ENCODE measurements at places on chromosomes 16 and 17.

DNA sequence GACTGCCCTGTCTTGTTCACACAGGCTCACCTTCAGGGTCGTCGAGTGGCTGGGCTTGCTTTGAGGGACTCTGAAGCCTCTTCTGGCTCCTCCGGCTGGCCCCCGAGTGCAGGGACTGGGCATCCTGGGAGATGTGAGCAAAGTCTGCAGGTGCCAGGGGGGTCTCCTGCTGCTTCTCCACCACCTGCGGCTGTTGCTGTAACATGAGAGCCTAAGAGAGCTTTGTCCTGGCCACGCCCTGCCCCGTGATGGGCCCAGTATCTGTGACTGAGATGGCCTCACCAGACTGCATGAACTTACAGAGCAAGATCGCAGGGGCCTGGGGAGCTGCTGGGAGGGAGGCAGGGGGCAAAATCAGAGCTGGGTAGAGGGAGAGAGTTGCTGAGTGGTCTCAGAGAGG, 12.5 kb downstream of the ERN2 start:
- DNase-seq, result no peak

DNA sequence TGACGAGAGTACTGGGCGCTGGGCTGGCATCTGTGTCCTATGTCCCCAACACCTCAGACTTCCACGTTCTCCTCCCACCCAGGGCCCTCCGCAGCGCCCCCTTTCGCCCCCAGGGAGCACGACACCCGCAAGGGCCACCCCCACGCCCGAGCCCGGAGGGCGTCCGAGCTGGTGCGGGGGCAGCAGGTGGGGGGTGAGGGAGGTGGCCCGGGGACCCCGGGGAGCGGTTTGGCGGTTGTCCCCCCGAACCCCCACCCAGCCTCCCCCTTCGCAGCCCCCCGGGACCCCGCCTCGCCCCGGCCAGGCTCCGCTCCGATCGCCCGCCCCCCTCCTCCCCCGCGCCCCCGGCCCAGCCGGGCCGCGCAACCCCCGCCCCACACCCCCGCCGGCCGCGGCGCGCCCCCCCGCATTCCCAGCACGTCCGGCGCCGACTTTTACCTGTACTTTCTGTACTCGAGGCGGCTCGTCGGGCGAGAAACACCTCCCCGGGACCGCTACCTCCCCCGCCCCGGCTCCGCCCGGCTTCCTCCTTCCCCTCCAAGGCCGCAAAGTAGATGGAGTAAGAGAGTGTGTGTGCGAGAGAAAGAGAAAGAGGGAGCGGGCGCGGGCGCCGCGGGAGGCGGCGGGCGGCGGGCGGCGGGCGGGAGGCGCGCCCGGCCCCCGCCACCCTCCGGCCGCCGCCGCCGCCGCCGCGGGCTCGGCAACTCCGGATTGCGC, 901 bp downstream of the CDYL2 start:
- no peak for DNase-seq

DNA sequence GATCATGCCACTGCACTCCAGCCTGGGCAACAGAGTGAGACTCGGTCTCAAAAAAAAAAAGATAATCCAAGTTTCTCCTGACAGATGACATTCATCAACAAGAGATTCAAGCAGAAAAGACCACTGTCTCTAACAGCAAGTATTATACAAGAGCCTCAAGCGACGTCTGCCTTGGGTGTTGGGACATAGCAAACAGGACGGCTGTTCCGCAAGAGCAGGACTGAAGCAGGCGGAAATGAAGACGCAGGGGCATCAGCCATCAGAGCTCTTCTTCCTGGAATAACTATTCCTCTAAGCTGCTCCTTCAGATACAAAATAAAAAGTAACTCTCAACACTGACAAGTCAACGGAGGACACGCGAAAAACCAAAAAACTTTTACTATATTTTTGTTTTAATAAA, 54.0 kb downstream of the ANKRD11 start:
- DNase-seq, result no peak

DNA sequence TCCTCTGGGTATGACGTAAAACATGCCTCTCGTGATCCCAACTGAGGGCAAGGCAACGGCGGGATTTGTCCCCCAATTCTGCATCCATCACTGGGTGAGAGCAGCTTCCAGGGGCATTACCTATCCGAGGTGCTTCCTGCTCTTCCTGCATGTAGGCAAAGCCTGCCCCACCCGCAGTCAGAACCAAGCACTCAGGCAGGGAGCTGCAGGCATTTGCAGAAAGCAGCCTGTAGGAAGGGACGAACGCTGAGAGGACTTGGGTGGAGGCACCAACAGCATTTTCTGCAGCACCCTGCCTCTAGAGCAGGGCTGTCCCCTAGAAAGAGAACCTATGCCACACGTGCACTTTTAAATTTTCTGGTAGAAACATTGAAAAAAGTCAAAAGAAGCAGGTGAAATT, 5.5 kb downstream of the BCO1 start:
- no peak for DNase-seq

- no peak for DNase-seq
These were observed 11.6 kb upstream of the LYRM9 start for GRCh38 chr17:27904534-27905446.

DNA sequence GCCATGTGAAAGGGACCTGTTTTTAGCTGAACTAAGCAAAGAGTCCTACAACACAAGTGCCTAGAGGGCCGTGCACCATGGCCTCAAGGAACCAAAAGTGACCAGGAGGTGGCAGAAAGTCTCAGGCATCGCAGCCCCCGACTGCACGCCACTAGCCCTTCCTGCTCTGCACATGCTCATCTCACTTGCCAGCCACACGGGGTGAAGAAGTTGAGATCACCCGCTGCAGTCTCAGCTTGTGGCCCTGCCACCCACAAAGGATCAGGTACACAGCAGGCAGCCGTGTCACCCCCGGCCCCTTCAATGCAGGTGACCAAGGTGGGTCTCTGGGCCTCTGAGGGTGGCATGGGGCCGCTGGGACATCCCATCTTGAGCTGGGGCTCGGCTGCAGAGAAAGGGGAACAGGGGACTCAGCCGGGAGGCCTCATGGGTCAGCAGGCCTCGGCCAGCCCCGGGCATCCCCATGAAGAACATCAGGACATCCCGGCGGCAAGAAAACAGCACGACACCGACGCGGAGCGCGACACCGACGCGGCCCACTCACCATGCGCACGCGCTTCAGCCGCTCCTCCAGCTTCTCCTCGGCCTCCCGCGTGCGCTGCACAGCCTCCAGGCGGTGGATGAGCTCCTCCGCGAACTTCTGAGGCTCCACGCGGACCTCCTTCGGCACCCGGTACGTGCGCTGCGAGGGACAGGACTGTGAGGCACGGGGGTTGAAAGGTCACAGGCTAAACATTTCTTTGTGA, 21.0 kb downstream of the PDIA2 start:
- no peak for DNase-seq

DNA sequence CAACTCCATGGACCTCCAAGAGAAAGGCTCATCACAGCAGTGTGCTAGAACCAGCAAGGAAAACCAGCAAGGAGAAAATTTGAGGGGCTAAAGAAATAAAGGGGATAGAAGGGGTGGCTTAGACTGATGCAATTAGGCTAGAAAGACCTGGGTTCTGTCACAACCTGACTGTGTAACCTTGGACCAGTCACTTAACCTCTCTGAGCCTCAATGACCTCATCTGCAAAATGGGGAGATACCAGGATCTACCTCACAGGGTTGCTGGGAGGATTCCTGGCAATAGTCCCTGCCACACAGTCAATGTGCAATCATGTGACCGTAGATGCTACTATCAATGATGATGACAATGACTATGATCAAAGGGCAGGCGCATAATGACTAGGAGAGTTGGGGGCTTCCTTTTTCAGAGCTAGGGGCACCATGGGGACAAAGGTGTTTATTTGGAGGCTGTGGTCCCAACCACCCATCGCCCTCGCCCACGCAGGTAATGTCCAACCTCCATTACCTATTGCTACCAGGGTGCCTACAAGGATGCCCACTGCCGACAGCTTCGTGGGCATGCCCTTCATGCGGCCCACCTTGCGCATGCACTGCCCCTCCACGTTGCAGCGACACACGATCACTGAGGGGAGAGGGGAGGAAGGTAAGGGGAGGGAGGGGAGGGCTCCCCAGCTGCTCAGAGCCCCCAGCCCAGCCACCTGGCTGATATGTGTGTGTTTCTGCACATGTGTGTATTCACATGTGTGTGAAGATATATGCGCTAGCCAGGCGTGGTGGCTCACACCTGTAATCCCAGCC, 9.7 kb downstream of the CDH16 start:
- DNase-seq, result no peak

- peak; percentile 84 for DNase-seq
These were observed 15.4 kb upstream of the NDEL1 start for GRCh38 chr17:8420041-8420934.

DNA sequence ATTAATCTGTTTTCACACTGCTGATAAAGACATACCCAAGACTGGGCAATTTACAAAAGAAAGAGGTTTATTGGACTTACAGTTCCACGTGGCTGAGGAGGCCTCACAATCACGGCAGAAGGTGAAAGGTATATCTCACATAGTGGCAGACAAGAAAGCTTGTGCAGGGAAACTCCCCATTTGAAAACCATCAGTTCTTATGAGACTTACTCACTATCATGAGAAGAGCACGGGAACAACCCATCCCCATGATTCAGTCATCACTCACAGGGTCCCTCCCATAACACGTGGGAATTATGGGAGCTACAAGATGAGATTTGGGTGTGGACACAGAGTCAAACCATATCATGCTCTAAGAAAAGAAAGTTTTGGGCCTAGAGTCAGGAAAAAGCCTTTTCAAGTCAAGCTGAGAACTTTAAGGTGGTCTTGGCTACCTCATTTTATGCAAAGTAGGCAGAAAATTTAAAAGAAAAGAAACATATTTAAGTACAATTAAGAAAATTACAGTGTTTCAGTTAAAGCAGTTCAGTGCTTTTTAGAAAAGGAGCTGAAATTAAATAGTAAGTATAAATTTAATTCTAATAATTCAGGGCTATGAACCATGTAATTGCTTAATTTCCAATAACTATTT, 24.9 kb upstream of the CRYM start:
- DNase-seq, result peak; percentile 87

DNA sequence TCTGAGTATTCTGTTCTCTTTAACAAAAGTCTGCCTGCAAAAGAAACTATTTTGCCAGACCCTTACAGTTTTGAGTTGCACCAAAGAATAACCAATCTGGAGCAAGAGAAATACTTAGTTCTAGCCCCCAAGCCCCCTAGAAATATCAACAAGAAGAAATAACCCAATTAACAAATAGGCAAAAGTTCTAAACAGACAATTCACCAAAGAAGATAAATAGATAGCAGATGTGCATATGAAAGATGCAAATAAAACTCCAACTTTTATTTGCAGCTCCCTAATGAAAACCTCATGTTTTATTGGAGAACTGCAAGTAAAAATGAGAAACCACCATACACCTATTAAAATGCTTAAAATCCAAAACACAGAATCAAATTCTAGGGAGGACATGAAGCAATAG, 1308.0 kb downstream of the CDH11 start:
- DNase-seq, result no peak

- no peak for DNase-seq
These were observed 30.5 kb downstream of the ETV4 start for GRCh38 chr17:43515656-43516055.

- DNase-seq, result peak; percentile 5
These were observed 69.9 kb downstream of the IRX5 start for GRCh38 chr16:55000595-55000994.

- peak; percentile 55 for DNase-seq
These were observed 500 bp downstream of the MAF start for GRCh38 chr16:79599837-79600637.

GRCh38 chr17:77462090-77462489, 321.3 kb downstream of the SEC14L1 start:
- DNase-seq, result no peak

GRCh38 chr17:37179893-37180292, 195.9 kb upstream of the C17orf78 start:
- DNase-seq, result peak; percentile 87

DNA sequence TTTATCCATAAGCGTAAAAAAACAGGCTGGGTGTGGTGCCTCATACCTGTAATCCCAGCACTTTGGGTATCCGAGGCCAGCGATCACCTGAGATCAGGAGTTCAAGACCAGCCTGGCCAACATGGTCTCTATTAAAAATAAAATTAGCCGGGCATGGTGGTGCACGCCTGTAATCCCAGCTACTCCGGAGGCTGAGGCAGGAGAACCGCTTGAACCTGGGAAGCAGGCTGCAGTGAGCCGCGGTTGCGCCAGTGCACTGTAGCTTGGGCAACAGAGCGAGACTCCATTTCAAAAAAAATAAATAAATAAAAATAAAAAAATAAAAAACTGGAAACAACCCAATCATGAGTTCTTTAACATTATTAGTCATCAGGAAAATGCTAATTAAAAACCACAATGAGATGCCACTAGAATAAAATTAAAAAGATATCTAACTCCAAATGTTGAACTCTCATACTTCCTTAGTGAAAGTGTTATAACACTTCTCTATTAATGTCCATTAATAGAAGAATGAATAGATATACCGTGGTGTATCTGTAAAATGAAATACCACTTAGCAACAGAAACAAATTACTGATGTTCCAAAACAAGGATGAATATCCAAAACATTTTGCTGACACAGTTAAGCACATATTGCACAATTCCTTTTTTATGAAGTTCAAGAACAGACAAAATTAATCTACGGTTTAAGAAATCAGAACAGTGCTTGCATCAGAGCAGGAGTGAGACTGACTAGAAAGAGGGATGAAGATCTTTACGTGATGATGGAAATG, 13.1 kb downstream of the MPHOSPH6 start:
- DNase-seq, result peak; percentile 67

- DNase-seq, result no peak
These were observed 357.2 kb upstream of the TNRC6C start for GRCh38 chr17:77601054-77601979.
